CD4-positive, alpha-beta T cell (primary cell): ENCODE measurements at places on chromosomes 6 and 20.

DNA sequence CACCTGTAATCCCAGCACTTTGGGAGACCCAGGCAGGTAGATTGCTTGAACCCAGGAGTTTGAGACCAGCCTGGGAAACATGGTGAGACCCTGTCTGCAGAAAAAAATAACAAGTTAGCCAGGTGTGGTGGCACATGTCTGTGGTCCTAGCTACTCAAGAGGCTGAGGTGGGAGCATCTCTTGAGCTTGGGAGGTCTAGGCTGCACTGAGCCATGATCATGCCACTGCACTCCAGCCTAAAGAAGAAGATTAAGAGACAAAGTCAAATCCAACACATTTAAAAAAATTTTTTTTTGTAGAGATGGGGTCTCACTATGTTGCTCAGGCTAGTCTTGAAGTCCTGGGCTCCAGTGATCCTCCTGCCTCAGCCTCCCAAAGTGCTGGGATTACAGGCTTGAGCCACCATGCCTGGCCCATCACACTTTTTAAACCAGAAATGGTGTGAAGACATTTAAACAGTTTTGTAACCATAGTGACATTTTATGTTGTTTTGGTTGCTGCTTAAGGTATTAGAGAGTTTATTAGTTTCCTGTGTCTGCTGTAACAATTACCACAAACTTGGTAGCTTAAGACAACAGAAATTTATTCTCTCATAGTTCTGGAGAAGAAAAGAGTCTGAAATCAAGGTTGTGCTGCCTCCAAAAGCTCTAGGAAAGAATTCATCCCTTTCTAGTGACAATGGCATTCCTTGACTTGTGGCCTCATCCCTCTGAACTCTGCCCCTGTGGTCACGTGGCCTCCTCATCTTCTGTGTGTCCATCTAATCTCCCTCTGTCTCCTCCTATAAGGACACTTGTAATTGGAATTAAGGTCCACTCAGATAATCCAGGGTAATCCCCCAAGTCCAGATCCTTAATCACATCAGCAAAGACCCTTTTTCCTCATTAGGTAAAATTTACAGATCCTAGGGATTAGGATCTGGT, 104.6 kb upstream of the TNFAIP3 start:
- no peak for DNase-seq

DNA sequence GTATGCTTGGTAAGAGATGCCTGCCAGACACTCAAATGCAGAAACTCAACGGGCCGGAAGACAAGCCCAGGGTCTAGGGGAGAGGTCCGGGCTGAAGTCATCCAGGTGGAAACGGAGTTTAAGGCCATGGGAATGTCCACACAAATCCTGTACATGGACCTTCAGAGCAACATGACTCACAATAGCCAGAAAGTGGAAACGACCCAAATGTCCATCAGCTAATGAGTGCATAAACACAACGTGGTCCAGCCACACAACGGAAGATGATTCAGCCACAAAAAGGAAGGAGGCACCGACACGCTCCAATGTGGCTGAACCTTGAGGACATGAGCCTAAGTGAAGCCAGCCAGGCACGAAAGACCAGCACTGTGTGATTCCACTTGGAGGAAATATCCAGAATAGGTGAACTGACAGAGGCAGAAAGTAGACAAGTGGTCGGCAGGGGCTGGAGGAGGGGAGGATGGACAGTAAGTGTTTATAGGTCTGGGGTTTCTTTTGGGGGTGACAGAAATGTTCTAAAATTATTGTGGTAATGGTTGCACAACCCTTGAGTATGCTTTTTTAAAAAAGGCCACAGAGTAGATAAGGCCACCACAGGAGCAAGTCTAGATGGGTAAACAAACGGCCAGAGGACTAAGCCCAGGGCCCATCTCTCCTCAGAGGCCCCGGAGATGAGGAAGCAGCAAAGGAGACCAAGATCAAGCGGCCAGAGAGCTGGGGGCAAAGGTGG, 105.6 kb downstream of the PREX1 start:
- DNase-seq: no peak

- no peak for DNase-seq
These were observed 21.9 kb upstream of the RREB1 start for GRCh38 chr6:7085911-7086310.

- peak; percentile 76 for DNase-seq
These were observed 6.5 kb downstream of the HELZ2 start for GRCh38 chr20:63567386-63568169.

GRCh38 chr20:36259177-36260061, 23.1 kb downstream of the AAR2 start:
- DNase-seq: no peak

DNA sequence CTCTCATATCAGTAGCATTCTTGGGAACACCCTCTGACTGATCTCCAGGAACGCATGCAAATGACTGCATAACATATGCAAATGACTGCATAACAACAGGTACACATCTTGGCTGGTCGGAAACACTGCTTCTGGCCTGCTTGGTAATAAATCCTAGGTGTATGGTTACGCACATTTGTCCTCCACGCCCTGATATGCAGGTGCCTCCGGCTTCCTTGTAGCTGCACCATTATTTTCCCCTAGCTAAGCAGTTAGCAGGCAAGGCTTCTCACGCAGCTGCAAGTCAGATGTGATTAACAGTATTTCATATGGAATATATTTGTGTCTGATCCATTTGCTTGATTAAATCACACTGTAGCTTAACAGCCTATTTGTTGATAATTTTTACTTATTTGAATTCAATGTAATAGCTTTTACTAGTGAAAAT, 5.9 kb downstream of the RPS6KA2 start:
- no peak for DNase-seq

- DNase-seq: no peak
These were observed 125.6 kb upstream of the MAFB start for GRCh38 chr20:40814631-40814960.

DNA sequence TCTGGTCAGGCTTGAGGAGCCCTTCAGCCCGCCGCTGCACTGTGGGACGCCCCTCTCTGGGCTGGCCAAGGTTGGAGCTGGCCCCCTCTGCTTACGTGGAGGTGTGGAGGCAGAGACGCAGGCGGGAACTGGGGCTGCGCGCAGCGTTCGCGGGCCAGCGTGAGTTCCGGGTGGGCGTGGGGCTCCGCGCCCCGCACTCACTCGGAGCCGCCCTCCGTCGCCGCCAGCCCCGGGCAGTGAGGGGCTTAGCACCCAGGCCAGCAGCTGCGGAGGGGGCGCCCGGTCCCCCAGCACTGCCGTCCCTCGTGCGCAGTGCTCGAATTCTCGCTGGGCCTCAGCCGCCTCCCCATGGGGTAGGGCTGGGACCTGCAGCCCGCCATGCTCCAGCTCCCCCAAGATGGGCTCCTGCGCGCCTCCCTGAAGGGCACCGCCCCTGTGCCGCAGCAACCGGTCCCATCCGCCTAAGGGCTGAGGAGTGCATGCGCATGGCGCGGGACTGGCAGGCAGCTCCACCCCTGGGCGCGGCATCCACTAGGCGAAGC, 695.9 kb downstream of the EPHA7 start:
- DNase-seq: no peak

DNA sequence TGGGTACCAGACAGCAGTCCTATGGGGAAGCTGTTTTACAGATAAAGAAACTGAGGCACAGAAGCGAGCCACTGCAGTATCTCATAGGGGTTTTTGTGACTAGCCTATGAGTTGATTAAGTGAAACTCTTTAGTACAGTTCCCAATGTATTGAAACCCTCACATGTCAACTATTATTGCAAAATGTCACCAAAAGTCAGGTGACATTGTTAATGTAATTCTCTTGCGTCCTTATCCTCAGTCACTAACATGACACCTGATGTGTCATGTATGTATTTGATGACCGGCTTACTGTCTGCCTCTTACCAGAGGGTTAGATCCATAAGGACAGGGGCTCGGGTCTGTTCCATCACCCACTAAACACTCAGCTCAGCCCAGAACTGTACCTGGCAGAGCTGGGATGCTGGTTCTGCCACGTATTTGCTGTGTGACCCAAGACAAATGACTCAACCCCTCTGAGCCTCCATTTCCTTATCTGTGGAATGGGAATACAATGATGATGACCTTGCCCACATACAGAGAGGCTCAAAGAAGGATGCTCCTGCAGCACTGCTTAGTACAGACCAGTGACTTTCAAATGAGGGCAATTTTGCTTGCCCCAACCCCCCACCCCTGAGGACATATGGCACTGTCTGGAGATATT, 32.9 kb downstream of the PREX1 start:
- no peak for DNase-seq

DNA sequence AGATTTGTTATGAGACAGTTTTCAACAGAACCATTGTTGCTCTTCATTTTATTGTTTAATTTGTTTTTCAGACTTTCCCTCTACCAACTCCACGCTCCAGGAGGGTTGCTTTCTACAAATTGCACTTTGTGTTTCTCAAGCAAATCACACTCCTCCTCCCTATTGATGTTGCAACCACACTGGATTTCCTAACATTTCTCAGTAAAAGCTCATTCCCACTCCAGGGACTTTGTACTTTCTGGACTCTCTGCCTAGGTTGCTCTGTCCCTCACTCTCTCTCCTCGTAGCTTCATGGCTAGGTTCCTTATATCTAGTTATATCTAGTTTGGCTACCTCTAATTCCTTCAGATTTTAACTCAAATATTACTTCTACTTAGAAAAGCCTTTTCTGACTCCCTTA, 20.3 kb downstream of the PGK2 start:
- no peak for DNase-seq

DNA sequence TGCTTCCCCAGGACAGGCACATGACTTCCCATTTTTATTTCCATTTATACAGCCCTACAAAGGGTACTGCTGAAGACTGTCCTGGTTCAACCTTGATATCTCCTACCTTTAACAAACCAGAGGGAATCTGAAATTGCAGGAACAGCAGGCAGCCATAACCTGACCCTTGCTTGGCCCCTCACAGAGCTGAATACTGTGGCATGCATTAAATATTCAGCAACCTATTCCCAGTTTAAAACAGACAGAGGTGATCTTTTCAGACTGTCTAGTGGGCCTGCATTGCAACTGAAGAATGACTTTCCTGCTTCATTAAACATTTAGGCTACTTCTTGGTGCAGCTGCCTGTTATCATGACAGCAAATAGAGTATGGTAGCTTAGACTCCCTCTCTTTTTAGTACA, 76.8 kb upstream of the POPDC3 start:
- no peak for DNase-seq

- no peak for DNase-seq
These were observed 70.0 kb downstream of the LRRC1 start for GRCh38 chr6:53864781-53865180.
